ENCODE measurements at places on chromosomes 12 and 14.

DNA sequence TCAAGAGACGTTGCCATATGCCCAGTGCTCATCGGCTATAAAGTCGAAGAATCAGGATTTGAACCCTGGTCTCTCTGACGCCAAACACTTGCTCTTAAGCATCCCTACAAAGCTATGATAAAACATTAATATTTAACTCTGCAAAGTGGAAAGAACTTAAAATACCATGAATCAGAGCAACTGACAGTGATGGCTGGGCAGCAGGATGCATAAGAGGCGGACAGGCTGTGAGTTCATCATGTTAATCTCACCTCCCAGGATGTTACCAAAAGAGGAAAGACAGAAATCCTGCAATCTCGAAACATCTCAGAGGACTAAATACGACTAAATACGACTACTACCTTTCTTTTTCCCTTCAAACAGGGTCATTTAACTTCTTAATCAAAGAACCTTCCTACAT, 5.8 kb downstream of the DICER1 start:
- DNase-seq, result no peak

- DNase-seq, result peak; percentile 51
Observed at GRCh38 chr12:124921200-124922031, 7.0 kb upstream of the UBC start.

DNA sequence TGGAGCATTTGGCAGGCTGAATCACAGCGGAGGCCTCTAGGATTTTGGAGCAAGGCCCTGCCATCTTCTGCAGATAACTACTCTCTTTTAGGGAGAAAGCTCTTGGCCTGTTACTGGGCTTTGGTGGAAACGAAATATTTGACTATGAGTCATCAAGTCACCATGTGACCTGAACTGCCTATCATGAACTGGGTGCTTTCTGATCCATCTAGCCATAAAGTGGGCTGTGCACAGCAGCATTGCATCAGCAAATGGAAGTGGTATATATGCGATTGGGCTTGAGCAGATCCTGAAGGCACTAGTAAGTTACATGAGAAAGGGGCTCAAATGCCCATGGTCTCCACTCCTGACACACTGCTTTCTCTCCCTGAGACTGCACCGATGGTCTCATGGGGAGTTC, 21.1 kb downstream of the GYS2 start:
- no peak for DNase-seq

DNA sequence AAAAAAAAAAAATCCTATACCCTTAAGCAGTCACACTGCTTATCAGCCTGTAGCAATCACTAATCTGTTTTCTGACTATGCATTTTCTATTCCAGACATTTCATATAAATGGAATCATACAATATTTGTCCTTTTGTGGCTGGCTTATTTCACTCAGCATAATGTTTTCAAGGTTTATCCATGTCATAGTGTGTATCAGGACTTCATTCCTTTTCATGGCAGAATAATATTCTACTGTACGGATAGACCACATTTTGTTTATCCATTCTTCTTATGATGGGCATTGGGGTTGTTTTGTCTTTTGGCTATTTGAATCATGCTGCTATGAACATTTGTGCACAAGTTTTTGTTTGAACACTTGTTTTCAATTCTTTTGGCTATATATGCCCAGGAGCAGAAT, 8.6 kb upstream of the KSR2 start:
- DNase-seq, result no peak

DNA sequence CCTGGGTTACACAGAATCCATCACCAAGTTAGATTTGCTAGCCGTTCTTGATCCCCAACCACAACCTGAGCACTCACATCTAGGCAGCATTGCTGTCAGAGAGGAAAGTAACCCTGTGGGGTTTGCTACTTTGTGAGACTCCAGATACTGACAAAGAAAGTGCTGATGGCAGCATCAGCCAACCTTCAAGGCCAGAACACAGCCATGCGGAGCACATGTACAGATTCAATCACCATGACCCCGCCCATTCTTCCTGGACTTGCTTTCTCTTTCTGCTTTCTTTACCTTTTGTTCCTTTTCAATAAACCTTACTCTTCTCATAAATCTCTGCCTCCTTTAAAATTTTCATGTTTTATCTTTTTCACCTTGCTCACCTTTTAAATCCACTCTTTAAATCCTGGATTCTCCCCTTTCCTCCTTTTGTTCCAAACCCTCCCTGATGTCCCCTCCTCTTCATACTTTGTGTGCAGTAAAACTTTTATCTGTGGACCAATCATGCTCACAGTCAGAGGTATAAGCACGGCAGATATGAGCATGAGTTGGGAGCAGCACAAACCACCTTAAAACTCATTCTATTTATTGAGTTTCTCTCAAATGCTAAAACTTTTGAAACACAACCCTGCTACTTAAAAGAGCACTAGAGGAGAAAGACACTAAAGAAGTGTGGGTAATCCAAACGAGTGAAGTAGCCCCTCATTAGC, 21.9 kb upstream of the CERS5 start:
- peak; percentile 13 for DNase-seq

- no peak for DNase-seq
Observed at GRCh38 chr14:71338153-71338552, 430.9 kb downstream of the PCNX1 start.

- DNase-seq, result no peak
Observed at GRCh38 chr14:74515891-74516412, 22.4 kb downstream of the ISCA2 start.

- no peak for DNase-seq
Observed at GRCh38 chr14:87430810-87431209, 562.2 kb downstream of the GALC start.

GRCh38 chr14:30283822-30284446, 275.0 kb upstream of the G2E3 start:
- DNase-seq, result no peak

DNA sequence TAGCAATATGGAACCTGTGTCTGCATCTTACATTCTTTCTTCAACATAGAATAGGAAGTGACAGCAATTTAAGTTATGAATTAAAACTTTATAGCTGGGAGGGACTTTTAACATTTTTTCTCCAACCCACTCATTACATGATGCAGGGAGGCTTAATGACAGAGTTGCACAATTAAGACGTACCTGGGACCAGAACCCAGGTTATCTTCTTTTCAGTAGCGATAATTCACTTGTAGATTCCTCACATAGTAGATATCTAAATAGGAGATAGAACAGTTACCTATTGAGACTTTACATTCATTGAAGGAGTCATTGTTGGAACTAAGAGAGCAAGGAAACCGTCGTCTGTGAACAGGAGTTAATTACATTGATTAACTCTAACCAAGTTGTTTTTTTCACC, 5.1 kb downstream of the SRGAP1 start:
- DNase-seq, result no peak

- DNase-seq, result no peak
Observed at GRCh38 chr14:20746566-20746965, 879 bp downstream of the EDDM3A start.

- no peak for DNase-seq
Observed at GRCh38 chr14:28766469-28766955, at the start of gene FOXG1. Gene FOXG1 (plus strand): TSS chr14:28766787. CDS start chr14:28767280, 493 bp downstream.

DNA sequence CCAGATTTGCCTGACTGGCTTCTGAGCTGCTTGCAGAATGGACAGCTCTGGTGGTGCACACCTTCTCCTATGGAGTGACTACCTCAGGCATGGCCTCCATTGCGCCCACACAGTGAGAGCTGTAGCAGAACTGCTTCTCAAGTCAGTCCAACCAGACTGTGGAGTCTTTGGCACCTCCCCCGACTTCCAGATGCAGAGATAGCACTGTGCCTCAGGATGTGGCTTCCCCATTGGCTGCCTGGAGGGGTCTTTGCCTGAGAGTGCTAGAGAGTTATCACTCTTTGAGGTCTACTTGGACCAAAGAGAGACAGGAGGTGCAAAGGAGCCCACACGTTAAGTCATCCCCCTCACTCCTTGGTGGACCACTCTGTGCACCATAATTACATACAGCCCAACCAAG, 44.8 kb upstream of the FRS2 start:
- DNase-seq, result no peak

DNA sequence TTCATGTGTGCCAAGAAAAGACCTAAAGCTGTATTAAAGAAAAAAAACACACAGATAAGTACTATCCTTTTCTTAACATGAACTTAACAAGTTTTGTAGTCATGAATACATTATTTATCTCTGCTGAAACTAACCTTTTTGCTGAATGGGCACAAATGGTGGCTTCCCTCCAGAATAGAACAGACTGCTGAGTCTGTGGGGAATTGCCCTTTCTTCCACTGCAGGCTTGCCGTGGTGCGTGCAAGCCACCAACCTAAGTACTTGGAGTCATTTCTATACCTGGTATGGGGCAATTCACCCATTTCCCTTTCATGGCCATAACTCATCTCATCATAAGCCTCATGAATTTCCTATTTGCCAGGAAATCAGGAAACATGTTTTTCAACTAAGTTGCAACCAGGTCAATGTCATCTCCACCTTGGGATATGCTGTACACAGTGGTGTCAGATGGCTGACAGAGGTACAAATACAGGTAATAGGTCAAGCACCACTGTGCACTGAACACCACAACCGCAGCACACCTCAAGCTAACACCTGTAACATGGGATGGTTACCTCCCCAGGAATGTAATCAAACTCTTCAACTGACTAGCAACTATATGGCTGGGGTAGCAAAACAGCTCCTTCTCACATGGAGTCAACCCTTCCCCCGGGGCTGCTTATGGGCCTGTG, 49.9 kb downstream of the CATSPERB start:
- no peak for DNase-seq

- no peak for DNase-seq
Observed at GRCh38 chr12:82008251-82008650, 249.1 kb upstream of the PPFIA2 start.

DNA sequence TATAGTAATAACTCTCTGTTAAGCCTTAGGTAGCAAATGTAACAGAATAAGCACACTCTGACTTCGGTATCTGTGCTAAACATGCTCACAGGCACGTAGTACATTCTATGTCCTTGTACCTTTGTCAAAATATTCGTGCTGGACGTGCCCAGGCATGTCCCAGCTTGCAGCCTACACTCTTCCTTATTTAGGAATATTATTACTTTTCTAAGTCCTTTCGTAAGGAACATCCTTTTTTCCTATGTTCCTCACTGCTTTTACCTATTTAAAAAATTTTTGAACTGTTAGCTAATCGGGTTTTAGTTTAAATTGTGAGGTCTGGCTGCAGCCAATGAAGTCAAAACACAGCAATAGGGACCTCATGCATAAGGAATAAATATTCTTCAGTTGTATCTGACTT, 24.1 kb upstream of the UBC start:
- DNase-seq, result no peak

DNA sequence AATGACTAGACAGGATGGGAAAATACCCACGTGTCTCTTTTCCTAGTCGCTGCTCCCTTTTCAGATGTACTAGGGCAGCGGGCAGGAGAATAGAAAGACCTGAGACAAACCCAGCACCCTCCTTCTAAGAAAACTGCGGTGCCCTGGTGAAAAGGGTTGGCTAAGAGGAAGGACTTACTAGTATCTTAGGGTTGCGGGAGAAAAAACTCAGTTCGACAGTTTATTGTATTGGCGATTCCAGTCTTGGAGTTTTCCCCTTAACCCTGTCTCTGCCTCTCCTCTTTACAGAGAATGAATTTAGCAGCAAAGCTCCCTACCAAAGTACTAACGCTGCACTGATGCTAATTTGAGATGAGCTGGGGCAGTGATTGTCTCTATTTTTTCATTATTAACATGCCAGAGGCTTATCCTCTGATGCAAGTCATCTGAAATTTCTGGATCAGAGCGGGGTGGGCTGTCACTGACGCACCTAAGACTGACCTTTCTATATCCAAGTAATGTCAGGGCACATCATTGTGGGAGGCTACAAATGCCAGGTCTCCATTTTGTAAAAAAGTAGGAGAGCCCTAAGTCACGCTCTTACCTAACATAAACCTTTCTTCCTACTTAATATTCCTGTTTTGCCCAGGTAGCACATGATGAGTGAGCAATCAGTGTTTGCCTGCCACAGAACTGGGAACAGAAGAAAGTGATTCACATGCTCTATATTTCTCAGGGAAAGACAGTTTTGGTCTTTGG, 916 bp upstream of the PAWR start:
- no peak for DNase-seq

GRCh38 chr12:42737398-42737797, 147.9 kb upstream of the PRICKLE1 start:
- no peak for DNase-seq

DNA sequence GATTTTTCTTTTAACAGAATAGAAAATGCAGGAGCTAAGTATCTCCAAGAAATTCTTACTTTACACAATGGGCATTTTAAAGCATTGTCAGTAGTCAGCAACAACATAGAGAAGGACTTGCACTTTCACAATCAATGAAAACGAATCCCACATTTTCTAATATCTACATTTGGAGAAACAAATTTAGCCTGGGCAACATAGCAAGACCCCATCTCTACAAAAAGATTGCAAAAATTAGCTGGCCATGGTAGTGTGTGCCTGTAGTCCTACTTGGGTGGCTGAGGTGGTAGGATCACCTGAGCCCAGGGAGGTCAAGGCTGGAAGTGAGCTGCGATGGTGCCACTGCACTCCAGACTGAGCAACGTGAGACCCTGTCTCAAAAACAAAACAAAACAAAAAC, 30.6 kb upstream of the C2CD5 start:
- DNase-seq, result no peak

DNA sequence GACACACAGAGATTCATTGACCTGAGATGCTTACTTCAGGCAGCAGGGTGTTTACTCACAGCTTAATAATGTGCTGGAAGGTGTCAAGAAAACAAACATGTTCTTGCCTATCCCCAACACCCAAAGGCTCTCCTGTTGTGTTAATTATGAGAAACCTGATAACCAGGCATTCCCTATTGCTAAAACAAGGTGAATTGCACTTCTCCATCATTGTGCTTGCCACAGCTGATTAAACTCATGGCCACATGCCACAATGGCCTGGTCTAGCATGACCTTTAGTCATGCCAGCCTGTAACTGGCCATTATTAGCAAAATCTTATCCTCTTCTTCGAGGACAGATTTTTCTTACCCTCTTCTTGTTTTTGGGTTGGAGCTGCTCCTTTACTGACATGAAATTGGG, 21.4 kb downstream of the SMOC1 start:
- DNase-seq, result no peak

GRCh38 chr12:117468016-117468415, 106.6 kb upstream of the NOS1 start:
- no peak for DNase-seq

DNA sequence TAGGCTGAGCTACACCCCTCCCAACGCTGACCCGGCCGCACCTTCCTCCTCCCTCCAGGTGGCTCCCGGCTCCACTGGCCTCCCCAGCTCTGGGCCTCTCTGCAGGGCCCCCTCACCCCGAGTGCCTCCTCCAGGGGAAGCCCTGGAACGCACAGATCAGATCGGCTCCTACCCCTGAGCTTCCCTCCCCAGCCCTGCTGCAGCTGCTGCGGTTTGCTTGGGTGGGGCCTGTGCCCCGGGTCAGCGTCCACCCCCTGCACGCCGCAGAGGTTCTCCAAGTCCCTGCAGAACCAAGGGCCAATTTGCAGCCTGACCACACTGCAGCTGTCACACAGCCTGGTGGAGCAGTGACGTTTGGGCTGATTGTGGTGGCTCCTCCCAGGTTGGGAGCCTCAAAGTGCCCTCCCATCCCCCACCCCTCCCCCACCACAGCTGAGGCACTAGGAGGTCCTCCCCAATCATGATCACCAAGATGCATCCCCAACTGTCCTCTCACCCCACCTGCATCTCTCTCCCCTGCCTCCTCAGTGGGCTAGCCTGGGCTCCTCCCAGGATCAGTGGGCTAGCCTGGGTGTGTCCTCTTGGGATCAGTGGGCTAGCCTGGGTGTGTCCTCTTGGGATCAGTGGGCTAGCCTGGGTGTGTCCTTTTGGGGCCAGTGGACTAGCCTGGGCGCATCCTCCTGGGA, 12.8 kb upstream of the FBRSL1 start:
- DNase-seq, result no peak

- no peak for DNase-seq
Observed at GRCh38 chr14:65476273-65476941, 63.9 kb downstream of the FUT8 start.

All from stimulated activated CD4-positive, alpha-beta T cell treated with anti-CD3 and anti-CD28 coated beads, Interleukin-2, amount 100 ng/mL, for 4 hours (primary cell).